ENCODE measurements at places on chromosomes 6 and 20. TPM values are rescaled to one million over a fixed set of nuclear protein-coding genes. Genes with fewer than 3 reads are reported as not detected.

DNA sequence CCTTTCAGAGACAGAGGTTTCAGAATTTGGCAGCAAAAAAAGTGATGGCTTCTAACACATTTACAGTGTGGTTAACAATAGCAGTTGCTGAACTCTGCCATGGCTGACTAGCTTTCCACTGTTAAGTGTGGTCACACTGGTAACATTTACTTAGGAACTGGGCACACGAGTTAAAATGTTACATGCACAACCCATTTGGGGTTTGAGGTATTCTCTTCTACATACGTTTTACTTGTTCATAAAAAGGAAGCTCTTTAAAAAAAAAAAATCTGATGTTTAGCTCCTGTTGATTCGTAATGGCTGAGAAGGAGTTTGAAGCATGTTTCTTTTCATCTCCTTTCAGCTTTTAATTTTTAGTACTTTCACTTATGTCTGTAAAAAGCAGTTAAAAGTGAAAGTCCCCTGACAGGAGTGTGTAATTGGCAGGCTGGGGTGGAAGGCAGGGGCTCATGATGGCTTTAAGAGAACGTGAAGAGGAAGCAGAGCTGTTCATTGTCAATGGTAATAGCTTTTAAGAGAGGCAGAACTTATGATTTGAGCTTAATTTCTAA is 245.9 kb downstream of the FARS2 start:
- DNase-seq: peak; percentile 35

DNA sequence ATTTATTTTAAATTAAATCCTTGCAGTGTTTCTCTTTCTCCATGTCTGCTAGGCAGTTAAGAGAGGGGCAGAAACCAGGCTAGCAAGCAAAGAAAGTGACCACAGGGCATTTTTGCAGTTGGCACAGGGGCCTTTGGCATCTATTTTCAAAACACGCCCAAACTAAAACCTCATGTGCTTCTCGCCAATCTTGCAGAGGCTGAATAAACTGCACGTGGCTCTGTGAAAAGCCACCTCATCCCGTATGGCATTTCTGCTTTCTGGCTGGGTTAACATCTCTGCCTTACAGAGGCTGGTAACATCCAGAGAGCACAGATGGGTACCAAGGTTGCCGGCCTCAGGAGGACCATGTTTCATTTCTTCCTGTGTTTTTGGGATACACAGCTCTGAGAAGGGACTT is 54.6 kb downstream of the GJA10 start:
- no peak for DNase-seq

- no peak for DNase-seq
These were observed 1.3 kb downstream of the CYP24A1 start for GRCh38 chr20:54172532-54172855.

- DNase-seq: no peak
These were observed 859 bp downstream of the C20orf202 start for GRCh38 chr20:1204113-1204512.

GRCh38 chr6:168703990-168704389 is 263.0 kb downstream of the SMOC2 start:
- no peak for DNase-seq

DNA sequence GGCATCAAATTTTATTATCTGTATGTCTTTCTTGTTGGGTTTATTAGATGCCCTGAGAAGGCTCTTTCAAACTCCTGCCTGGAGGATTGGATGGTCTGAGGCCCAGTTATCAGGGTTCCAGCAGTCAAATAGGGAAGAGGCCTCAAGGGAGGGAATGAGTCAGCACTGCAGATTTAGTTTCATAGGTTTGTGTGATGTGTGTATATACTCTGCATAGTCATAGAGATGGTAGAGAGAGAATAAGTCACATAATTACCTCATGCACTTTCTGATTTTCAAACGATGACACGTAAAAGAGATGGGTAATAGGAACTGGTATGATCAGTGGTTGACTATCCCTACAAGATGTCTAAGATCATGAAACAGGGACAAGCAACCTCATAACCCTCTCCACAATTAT is 82.1 kb downstream of the ADAT2 start:
- no peak for DNase-seq

DNA sequence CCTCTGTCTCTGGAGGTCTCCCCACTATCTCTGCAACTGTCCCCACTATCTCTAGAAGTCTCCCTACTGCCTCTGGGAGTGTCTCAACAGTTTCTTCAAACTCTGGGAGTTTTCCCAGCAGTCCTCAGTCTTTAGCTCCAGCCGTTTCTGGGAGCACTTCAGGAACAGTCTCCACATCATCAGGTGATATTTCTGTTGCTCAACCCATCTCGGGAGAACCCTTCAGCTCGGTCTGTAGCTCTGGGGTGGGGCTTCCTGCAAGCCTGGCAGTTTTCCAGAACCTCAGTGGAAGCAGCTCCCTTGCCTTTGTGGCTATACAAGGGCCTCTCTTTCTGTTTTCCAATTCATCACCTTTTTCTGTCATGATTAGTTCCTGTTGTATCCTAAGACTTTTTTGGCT is 3.0 kb upstream of the SFTA2 start:
- no peak for DNase-seq

- no peak for DNase-seq
These were observed 93.3 kb downstream of the GPX5 start for GRCh38 chr6:28618898-28619555.

DNA sequence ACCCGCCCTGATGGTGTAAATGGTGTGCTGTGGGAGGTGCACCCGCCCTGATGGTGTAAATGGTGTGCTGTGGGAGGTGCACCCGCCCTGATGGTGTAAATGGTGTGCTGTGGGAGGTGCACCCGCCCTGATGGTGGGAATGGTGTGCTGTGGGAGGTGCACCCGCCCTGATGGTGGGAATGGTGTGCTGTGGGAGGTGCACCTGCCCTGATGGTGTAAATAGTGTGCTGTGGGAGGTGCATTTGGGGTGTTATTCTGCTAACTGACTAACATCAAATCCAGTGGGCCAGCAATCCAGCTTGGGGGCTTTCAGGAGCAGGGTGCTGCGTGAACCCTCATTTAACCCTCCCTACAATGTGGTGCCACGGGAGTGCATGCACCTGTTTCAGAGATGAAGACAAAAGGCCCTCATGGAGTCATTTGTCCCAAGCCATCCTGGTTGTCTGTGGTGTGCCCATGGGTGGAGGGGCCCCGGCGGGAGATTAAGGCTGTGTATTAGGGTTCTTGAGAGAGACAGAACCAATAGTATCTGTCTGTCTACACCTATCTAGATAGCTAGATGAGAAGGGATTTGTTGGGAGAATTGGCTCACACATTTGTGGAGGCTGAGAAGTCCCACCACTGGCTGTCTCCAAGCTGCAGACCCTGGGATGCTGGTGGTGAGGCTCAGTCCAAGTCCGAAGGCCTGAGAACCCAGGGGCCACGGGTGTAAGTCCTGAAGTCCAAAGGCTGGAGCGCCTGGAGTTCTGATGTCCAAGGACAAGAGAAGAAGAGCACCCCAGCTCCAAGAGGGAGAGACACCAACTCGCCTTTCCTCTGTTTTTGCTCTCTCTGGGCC is 39.2 kb downstream of the TMEM242 start:
- DNase-seq: no peak

DNA sequence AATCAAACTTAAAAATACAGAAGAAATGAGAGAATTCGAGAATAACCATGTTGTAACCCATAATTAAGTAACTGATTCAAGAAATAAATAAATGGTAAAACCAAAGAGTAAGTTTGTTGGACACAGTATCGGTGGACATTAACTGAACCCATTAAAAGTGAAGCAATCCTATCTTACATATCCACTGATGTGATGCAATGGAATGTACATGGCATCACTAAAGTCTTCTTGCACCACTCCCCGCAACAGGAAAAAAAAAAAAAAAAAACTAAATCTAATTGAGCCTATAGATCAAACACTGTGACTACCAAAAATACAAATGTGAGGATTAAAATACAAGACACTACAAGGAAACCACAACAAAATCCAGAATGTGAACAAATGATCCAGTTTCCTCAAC is 7.9 kb downstream of the SNX14 start:
- no peak for DNase-seq

DNA sequence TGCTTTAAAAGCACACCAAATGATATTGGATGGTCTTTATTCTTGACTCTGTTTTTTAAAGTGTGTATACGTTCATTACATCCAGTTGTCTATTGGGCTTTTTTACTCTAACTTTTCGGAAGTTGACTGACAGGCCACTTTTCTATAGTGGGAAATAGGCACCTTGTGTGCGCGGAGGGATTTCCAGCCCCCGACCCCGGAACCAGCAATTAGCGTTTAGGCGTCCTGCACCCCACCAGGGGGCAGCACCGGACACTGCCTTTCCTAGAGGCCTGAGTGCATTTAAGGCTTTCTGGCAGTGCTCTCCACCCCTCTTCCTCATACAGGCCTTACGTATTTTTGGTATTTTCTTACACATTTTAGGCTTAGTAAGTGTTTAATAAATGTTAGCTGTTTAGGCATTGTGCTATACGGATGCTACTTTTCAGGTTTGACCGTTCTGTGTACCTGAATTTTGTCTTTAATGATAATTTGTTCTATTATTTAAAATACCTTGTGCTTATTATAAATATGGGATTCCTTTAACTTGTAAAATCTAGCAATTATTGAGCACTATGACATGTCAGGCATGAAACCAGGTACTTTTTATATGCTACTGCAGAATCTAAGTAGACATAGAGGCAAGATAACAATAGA is 231.8 kb downstream of the BCKDHB start:
- peak; percentile 67 for DNase-seq

GRCh38 chr20:3326779-3327521 is 80.5 kb downstream of the DNAAF9 start:
- no peak for DNase-seq

DNA sequence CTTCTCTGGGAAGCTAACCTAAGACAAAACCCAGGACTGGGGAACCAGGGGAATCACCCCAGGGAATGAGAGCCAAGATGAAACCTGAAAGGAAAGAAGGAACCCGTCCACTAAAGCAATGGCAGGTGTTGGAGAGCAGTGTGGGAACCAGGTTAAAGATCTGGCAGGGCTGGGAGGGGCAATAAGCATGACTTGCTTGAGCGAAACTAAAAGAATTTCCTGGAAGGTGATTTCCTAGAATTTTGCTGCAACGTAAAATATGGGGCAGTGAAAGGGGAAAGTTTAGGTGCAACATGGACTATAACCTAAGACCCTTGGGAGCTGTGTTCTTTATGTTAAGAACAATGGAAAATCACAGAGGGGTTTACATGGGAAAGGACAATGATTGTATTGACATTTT is 126.2 kb upstream of the SSTR4 start:
- DNase-seq: no peak

DNA sequence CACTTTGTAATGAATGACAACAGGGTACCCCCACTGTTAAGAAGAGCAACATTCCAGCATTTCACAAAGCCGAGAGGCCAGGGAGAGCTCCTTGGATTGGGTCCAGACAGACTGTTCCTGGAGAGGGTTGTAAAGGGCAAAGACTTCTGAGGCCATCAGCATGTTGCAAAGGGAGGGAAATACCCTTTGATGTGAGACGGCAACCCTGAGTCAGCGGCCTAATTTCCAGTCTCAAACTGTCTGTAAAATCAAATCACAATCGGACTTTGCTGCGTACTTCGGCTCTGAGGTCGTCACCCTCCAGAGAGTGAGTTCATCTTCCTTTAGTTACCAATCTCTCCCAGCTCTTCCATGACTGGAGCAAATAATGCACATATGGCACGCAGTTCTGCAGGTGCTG is 101.0 kb upstream of the DTNBP1 start:
- no peak for DNase-seq

GRCh38 chr6:36714511-36714910 is 16.9 kb downstream of the RAB44 start:
- DNase-seq: no peak

DNA sequence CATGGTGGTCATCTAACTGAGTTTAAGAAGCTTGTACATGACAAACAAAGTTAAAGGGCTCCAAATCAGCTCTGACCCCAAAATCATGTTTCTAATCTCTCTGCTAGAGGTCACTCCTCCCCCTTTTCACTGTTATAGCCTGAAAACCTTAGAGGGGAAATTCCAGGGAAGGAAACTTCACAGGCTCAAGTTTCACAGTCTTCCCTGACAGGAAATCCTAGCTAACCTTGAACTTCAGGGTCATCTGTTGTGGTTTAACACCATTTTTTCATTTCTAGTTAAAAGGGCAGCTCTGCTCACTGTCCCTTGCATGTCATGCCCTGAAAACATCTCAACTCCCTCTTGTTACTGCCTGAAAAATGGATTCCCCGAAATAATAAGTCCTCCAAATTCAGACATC is 104.4 kb upstream of the BMP2 start:
- DNase-seq: no peak

- DNase-seq: no peak
These were observed 442.3 kb downstream of the EPHA7 start for GRCh38 chr6:92977018-92977417.

DNA sequence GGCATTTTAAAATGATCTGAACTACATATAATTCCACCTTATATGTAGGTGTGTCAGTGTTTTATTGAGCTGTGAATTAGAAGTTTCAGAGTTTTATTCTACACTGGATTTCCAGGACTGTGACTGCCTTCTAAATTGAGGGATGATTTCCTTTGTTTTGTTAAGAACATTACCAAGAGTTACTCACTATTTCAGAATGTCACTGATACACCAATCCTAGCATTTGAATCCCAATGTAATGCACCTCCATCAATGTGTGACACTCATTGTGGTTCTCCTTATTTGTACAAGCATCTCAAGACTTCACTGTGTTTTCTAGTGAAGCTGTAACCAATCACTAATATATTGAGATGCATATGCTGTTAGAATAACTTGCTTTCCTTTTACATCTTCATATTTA is 86.8 kb downstream of the PLCB1 start:
- no peak for DNase-seq

DNA sequence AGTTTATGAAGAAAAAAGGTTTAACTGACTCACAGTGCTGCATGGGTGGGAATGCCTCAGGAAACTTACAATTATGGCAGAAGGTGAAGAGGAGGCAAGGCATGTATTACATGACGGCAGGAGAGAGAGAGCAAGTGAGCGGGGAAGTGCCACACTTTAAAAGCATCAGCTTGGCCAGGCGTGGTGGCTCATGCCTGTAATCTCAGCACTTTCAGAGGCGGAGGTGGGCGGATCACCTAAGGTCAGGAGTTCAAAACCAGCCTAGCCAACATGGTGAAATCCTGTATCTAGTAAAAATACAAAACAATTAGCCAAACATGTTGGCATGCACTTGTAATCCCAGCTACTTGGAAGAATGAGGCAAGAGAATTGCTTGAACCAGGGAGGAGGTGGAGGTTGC is 213.3 kb upstream of the THEMIS start:
- DNase-seq: no peak

DLL1 gene
- 1.2 TPM for polyA plus RNA-seq

GPR63 gene
- 0.04 TPM for polyA plus RNA-seq

E2F1 gene
- 0.49 TPM for polyA plus RNA-seq

HTR1E gene
- not detected for polyA plus RNA-seq

PAK5 gene
- polyA plus RNA-seq: not detected

TBC1D32 gene
- polyA plus RNA-seq: 2.4 TPM

EYA2 gene
- not detected for polyA plus RNA-seq

ZNF311 gene
- not detected for polyA plus RNA-seq

NFATC2 gene
- polyA plus RNA-seq: 14.5 TPM

EDN1 gene
- polyA plus RNA-seq: not detected

RAET1G gene
- not detected for polyA plus RNA-seq

DAAM2 gene
- polyA plus RNA-seq: not detected

Data from naive thymus-derived CD8-positive, alpha-beta T cell (primary cell).